ENCODE measurements at places on chromosomes 2 and 18.

DNA sequence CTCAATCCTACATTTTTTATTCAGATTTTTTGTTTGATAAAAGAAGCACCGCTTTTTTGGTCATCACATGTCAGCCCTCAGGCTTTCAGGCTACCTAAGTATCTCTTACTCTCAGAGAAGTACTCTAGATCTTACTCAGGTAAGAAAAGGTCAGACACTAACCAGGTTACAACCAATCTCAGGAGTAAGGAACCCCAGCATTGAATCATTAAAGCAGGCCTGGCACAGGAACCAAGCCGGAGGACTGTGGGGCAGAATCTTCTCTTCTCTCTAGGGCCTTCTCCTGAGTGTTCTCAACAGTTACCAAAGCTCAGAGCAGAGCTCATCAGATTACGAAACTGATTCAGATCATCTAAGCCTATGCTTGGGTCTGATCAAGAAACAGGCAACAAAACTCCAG is 28.2 kb downstream of the RBMS1 start:
- no peak for DNase-seq

GRCh38 chr2:98086491-98087446 is at the start of gene VWA3B:
Gene VWA3B (plus strand): TSS chr2:98087167. CDS start chr2:98093093, 5,926 bp downstream.
- DNase-seq = no peak

DNA sequence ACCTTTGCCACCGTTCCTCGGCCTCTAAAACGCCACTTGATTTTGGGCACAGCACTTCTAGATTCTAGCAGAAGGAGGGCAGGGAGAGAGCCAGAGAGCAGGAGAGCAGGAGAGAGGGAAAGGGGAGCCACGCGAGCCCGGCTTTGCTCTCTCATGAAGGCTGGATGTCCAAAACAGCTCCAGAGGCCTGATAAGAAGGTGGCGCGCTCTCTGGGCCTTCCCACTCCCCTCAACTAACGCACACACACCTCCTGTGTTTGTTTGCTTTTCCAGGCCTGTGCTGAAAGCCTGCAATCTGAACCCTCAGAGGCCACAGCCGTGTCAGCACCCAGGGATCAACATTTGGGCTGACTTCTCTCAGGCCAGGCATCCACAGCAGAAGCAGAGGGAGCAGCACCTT is 184.8 kb upstream of the SOX11 start:
- DNase-seq = no peak

- DNase-seq = no peak
Measured at GRCh38 chr18:45339810-45340550, 275.3 kb upstream of the SLC14A2 start.

GRCh38 chr18:63683152-63683551 is 19.6 kb upstream of the SERPINB11 start:
- no peak for DNase-seq

DNA sequence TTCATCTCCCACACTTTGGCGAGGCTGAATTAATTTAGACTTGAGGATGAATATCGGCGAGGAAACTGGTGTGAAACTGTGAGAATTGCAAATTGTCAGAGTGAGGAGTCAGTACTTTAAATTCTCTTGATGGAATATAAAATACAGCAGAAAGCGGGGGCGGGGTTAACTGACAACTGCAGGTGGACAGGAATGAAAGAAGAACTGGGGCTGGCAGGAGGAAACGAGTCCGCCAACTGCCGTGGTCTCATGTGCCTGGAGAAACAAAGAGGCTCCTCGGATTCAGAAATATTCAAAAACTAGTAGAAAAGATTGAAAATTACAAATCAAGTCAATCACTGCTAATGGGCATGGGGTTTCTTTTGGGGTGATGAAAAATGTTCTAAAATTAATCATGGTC is 44.3 kb downstream of the MOGAT1 start:
- DNase-seq = no peak

- no peak for DNase-seq
Measured at GRCh38 chr2:162174746-162175145, 22.7 kb upstream of the GCG start.

- no peak for DNase-seq
Measured at GRCh38 chr2:170396799-170397459, 219.0 kb downstream of the MYO3B start.

GRCh38 chr18:79887181-79888000 is 64.1 kb downstream of the SLC66A2 start:
- no peak for DNase-seq

DNA sequence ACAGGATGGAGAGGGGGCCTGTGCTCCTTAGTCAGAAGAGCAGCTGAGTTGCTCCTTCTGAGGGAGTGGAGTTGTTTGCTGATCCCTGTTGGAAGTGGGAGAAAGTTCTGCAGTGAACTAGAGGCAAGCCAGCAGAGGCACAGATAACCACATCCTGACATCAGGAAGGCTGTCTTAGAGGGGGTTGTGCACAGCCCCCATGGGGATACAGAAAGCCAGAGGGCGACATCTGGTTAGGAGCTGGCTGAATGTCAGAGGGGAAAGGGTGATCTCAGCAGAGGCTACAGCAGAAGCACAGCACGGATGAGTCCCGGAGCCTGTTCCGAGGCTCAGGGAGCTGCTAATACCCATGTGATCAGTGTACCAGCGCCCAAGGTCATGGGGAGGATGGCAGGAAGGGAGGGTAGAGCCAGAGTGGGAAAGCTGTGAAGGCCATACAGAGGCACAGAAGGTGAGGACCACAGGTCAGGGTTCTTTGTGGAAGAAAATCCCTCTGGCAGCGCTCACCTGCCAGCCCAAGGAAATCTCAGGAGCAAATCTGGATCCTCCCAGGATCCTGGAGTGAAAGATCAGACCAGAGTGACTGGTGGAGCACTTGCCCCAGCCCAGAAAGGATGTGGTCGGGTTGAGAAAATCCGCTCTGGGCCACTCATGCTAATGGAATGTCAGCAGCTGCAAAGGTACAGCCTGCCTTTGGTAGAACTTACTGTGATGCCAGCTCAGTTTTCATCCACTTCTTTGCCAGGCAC is 111.8 kb downstream of the STPG4 start:
- DNase-seq = no peak

Measured in stimulated activated CD8-positive, alpha-beta memory T cell treated with anti-CD3 and anti-CD28 coated beads, Interleukin-15, amount 100 ng/mL, for 1 hour (primary cell).